Hematopoietic multipotent progenitor cell treated with erythropoietin and hydrocortisone succinate and interleukin-3 and kit ligand, for 17 days (in vitro differentiated cells): ENCODE measurements at places on chromosomes 16 and 17.

DNA sequence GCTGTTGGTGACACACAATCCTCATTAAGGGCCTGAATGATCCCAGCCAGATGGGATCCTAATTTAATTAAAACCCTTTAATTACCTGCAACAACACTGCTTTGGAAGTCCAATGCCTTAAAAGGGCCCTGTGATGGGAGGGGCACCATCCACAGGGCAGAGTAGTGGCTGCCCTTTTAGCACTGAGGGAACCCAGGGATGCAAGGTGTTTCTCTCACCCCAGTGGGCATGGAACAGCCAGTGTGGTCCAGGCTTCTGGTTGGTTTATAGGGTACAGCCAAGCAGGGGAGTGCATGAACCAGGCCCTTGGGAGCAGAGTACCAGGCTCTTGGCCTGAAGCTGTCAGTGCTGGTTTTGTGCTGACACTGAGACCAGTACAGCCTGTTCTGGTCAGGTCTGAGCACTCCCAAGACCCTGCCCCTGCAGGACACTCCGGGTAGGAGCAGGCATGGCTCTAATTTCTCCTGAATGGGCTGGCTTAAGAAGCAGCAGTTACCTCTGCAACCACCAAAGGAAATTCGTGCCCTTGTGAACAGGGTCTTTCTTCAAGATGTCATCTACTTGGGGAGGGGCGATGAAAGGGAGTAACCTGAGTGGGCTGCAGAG is 9.9 kb downstream of the NXPH3 start:
- no peak for DNase-seq

DNA sequence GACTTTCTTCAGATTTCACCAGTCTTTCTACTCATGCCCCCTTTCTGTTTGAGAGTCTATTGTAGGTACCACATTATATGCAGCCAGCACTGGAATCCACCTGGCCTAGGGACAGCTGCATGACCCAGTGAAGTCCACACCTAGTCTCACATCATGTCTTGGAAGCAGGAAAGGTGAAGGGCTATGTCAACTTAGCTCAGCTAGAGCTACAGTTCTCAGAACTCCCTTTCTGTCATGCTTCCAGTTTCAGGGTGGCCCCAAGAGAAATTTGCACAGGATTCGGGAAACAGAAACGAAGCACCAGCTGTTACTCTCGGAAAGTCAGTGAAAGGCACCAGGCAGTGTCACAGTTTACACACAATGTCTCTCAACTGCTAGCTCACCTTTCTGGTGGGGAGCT is 51.6 kb upstream of the NLRP1 start:
- no peak for DNase-seq

GRCh38 chr16:22685459-22685830 is 128.5 kb upstream of the HS3ST2 start:
- no peak for DNase-seq

DNA sequence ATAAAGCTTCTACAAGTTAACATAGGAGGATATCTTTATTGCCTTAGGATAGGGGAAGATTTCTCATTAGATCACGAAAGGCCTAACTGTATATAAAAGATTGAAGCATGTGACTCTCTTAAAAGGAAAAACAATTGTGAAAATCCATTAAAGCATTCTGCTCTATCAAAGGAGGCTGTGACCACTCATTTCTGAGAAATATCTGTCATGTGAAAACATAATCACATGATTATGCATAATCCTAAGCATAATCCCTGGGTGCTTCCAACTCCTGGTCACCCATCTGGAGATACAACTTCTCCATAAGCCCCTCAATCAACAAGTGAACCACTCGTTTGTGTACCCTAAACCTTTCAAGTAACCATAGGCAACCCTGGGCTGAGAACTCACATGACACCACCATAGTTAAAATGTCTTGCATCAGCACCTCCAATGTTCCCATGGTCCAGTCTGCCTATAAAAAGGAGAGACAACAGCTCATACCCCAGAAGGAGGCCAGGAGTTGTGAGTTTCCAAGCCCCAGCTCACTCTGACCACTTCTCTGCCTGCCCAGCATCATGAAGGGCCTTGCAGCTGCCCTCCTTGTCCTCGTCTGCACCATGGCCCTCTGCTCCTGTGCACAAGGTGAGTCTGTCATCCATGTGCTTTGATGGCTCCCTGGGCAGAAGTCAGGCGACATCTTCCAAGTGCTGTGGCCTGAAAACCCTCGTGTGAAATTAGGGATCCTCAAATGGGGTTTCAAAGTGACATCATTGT is at the start of gene CCL18:
TSS of gene CCL18 (plus strand) at position 487 of the 756 bp plus-strand sequence. CDS start at position 558, 71 bp downstream.
- no peak for DNase-seq

GRCh38 chr17:78475211-78475610 is 96.8 kb downstream of the PGS1 start:
- DNase-seq, result no peak

GRCh38 chr17:40952154-40952553 is 14.6 kb downstream of the KRT39 start:
- no peak for DNase-seq

DNA sequence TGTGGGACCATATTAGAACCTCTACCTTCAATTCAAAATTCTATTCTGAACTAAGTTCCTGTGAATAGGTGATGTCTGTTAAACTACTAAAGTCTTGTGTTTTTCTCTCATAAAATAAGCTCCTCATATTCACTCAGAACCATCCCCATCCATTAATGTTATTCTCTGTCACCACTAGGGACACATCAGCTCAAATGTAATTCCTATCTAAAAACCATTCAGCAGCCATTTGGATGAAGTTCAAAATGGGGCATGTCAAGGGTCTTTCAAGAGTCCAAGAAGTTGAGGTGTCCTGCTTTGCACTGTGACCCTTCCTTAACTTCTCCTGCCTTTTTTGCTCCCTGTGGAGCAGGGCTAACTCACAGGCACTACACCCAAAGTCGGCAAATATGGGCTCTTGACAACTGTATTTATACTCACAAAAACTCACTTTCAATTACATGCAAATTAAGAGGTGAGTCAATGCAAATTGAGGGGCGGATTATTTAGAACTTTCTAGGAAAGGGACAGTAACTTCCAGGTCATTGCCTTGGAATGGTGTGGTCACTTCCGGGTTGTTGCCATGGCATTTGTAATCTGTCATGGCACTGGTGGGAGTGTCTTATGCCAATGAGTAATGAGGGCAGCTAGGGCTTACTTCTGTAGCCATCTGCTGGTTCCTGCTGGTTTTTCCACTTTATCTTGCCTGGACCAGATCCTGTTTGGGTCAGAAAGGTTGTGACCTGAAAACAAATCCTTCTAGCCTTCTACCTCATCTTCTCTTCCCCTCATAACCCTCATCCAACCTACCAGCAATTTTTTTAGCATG is 128.2 kb upstream of the COX10 start:
- no peak for DNase-seq

DNA sequence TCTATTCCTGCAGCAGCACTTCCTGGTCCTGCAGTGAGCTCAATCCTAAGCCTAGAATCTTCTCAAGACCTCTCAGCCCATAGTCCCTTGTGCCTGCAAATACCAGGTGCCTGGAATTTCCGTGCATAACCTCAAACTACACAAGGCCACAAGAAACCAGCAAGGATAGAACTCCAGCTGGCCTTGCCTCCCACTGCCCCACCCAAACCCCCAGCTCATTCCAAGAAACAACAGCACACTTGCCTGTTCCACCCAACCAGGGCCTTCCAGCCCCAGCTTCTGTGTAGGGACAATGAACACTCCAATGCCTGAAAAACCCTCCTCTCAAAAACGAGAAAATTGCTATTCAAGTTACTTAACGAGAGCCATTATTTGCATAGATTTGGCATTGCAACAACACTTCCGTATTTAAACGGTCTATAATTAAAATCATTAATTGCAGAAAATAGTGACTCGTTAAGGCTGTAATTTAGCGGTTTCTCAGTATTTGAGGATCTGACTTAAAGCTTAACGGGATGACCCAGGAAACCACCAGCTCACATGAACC is 147.0 kb downstream of the C16orf78 start:
- no peak for DNase-seq

DNA sequence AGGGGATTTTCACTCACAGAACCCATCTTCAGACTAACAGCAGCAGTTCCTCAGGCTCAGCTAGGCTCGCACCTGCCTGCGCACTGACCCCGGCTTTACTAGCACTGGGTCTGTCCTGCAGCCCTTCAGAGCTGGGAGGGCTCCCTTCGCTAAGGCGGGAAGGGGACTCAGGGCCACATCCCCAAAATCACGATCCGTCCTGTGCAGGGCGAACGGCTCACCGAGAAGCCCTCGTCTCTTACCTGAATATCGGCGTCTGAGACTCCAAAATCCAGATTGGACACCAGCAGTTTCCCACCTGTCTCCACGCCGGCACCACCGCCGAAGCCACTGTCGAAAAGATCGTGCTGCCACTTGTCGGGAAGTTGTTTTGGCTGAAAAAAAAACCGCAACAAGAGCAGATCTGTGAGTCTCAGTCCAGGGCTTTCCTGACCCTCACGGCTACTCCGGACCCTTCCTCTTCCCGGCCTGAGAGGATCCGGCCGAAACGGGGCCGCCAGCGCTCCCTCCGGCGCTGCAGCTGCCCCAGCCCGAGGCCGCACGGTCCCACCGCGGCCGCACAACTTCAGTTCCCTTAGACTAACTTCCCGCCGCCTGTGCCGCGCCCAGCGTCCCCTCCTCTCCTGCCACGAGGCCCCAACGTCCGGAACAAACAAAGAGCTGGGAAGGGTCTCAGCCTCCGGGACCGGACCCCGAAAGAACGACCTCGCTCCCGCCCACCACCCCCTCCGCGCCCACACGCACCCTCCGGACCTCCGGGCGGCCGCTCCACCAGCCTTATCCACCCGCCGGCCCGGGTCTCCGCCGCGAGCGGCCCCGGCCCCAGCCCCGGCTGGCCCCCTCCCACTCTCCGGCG is 711 bp downstream of the ALYREF start:
- DNase-seq, result no peak
